ENCODE measurements at places on chromosomes 3 and 15. TPM values are rescaled to one million over a fixed set of nuclear protein-coding genes. Genes with fewer than 3 reads are reported as not detected.

GRCh38 chr3:173479301-173479700 lies 81.8 kb downstream of the NLGN1 start:
- no peak for DNase-seq

DNA sequence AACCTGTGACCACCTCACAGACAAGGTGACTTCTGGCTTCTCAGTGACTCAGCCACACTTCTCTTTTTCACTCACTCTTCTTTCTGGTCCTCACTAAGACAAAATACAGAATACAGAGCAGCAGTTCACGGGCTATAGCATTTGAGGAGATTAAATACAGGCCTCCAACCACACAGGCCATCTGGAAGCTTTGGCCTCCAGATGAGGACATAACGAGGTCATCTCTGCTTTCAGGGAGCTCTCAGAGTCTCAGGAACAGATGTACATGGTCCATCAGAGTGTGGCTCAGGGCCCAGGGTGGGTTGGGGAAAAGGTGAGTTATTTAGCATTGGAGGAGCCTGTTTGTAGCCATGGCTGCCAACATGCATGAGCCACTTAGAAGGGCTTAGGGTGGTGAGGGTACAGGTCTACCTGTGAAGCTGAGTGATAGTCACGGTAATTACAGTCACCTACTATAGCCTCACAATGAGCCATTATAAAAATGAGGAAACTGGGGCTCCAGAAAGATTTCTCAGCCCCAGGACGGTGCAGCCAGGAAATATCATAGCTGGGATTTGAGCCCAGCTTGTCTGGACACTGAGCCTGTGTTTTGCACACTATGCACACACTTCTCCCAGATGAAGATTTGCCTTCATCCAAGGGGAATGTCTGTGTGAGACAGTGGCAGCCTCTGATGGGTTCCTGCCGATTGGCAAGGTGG lies 159.8 kb upstream of the CTDSPL start:
- no peak for DNase-seq

- DNase-seq, result no peak
Measured at GRCh38 chr15:76533060-76533820, 196.7 kb downstream of the ISL2 start.

The CX3CR1 gene
- total RNA-seq, result not detected

The HDGFL3 gene
- 2.8 TPM for total RNA-seq

The CCR2 gene
- 1.8 TPM for total RNA-seq

The TEX55 gene
- not detected for total RNA-seq

The NOX5 gene
- not detected for total RNA-seq

Data from transverse colon (tissue), 4 donors.